ENCODE measurements at places on chromosomes 5 and 9. TPM values are rescaled to one million over a fixed set of nuclear protein-coding genes. Genes with fewer than 3 reads are reported as not detected.

STPG3 gene
- polyA plus RNA-seq: not detected

NMUR2 gene
- polyA plus RNA-seq: not detected

PCDHB2 gene
- polyA plus RNA-seq: 0.09 TPM

ENHO gene
- 0.13 TPM for polyA plus RNA-seq
